Prostate gland (tissue), 2 donors: ENCODE measurements at places on chromosomes 13 and 19. TPM values are rescaled to one million over a fixed set of nuclear protein-coding genes. Genes with fewer than 3 reads are reported as not detected.

The POSTN gene
- total RNA-seq: 28.3 TPM

DNA sequence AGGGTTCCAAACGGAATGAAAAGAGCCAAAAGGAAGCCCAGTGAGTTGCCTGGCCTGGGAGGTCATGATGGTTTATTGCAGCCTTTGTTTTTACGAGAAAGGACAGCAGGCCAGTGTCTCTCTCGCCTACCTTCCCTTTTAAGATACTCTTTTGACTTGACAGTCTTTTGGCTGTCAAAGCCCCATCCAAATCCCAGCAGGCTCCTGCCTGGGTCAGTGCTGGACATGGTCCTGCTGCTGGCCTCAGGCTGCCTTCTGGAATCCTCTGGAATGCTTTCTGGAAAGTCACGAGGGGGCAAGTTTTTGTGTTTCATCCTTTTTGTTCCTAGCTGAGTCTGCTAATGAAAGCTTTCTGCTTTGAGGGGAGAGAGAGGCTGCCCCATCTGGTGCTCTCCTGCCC lies 444.8 kb downstream of the OLFM4 start:
- no peaks in the 10 kb centered on the region for H3K4me1 ChIP-seq
- no peaks in the 10 kb centered on the region for H3K27me3 ChIP-seq
- H3K27ac ChIP-seq: no peak overlapping the region
- no peaks in the 10 kb centered on the region for H3K36me3 ChIP-seq
- H3K4me3 ChIP-seq: no peak overlapping the region

- H3K27me3 ChIP-seq: no peaks in the 10 kb centered on the region
- H3K36me3 ChIP-seq: no peaks in the 10 kb centered on the region
- H3K4me1 ChIP-seq: no peaks in the 10 kb centered on the region
- no peak overlapping the region for H3K4me3 ChIP-seq
Measured at GRCh38 chr13:72637561-72637960, 89.9 kb downstream of the MZT1 start.

- no peaks in the 10 kb centered on the region for H3K4me1 ChIP-seq
- H3K36me3 ChIP-seq: no peaks in the 10 kb centered on the region
- no peak overlapping the region for H3K27ac ChIP-seq
- DNase-seq: no peak
- no peak overlapping the region for H3K4me3 ChIP-seq
Measured at GRCh38 chr13:96093296-96094006, 3.5 kb downstream of the HS6ST3 start.

DNA sequence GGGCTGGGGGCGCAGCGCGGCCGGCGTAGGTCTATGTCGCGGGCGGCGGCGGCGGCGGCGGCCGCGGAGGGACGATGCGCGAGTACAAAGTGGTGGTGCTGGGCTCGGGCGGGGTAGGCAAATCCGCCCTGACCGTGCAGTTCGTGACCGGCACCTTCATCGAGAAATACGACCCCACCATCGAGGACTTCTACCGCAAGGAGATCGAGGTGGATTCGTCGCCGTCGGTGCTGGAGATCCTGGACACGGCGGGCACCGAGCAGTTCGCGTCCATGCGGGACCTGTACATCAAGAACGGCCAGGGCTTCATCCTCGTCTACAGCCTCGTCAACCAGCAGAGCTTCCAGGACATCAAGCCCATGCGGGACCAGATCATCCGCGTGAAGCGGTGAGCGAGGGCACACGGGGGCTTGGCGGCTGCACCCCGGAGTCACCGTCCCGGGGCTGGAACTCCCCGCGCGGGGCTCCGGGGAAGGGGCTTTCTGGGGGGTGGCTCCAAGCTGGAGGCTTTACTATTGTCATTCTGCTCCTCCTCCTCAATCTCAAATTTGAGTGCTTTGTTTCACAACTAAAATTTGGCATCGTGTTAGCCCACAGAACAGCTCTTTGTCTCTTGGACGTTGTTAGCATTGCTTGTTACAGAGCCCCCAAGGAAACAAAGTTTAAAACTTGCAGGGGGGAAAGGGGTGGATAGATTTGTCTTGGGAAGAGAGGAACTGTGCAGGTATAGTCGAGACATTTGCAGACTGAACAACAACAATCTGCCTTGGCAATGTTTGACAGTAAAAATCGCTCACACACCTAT lies 630 bp downstream of the RAP2A start:
- peak overlapping the region; percentile 80 for H3K4me3 ChIP-seq
- DNase-seq: peak; percentile 45
- H3K36me3 ChIP-seq: no peaks in the 10 kb centered on the region
- no peaks in the 10 kb centered on the region for H3K27me3 ChIP-seq

GRCh38 chr13:86922936-86923335 lies 748.2 kb upstream of the SLITRK5 start:
- DNase-seq: no peak
- no peak overlapping the region for H3K4me3 ChIP-seq
- no peaks in the 10 kb centered on the region for H3K4me1 ChIP-seq
- no peaks in the 10 kb centered on the region for H3K27me3 ChIP-seq

DNA sequence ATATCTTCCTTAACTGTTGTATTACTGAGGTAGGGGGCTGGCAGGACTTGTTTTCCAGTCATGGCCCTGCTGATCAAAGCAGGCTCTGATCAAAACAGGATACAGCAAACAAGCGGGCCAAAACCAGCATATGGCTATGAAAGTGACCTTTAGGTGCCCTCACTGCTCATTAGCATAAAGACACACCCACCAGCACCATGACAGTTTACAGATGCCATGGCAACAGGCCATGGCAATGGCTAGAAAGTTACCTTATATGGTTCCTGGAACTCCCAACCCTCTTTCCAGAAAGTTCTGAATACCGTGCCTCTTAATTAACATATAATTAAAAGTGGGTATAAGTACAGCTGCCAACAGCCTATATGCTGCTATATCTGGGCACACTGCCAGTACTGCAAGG lies 551.4 kb upstream of the SGCG start:
- no peaks in the 10 kb centered on the region for H3K4me1 ChIP-seq
- no peaks in the 10 kb centered on the region for H3K27me3 ChIP-seq
- H3K27ac ChIP-seq: no peak overlapping the region
- DNase-seq: no peak

DNA sequence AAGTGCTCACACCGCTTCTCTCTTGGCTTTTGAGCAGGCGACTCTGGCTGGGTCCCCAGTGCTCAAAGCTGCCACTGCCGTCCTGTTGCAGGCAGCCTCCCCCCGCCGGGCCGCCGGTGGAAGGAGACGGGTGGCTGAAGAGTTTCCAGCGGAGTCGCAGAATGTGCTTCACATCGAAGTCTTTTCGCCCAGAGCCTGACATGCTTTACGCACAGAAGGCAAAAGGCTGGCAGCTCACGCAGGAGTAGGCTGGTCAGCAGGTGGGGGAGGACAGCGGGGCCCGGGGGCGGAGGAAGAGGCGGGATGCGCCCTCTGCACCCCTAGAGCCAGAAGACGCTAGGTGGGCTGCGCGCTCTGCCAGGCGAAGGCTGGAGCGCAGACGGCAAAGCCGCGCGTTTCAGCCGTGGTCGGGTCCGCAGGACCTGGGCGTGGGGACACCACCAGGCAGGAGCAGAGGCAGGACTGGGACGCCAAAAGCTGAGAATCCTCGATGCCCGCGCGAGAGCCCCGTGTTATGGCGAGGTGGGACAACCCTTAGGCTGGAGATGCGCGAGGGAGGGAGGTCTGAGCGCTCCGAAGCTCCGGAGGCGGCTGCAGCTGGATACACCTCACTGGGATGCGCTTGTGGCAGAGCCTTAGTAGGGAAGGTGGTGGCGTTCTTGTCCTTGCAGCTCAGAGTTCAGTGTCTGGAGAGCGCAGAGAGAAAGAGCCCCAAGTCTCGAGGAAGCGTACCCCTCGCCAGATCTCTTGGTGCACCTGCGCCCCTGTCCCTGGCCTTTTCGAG lies at the start of gene ATXN8OS:
ATXN8OS (plus strand) TSS at position 329 of the 784 bp plus-strand sequence.
- no peak for DNase-seq
- H3K4me1 ChIP-seq: no peaks in the 10 kb centered on the region
- H3K36me3 ChIP-seq: no peaks in the 10 kb centered on the region
- no peak within 1 kb of the TSS for H3K27ac ChIP-seq
- no peak within 1 kb of the TSS for H3K4me3 ChIP-seq

The LILRA6 gene
- total RNA-seq: not detected

DNA sequence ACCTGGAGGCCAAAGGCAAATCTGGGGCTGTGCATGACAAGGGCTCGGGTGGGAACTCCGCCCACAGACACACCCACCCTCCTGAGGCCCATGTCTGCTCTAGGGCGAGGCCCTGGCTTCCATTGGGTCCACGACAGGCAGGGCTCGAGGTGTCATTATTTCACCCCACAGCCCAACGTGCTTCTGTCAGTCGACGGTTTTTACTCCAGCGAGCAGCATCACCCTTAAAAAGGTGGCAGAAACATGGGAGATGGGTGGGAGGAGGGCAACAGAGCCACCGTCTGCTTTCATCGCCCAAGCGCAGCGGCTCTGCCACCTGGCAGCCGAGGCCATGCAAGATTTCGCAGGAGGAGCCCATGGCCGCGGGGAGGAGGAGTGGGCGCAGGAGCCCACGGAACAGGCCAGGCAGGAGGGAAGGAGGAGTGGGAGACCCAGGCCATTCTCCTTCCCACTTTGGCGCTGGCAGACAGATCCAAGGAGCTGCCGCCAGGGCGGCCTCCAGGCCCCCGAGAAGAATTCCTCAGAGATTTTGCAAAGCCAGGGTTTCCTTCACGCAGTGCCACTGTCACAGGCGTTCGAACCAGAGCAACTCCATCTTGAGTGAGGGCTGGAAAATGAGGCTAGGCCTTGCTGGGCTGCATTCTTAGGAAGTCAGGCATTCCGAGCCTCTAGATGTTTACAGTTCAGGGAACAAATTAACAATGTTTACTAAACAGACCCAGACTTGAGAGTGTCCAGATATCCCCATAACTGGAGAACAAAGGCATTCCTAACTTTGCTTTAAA lies 49.3 kb upstream of the TUBGCP3 start:
- DNase-seq: no peak
- no peaks in the 10 kb centered on the region for H3K36me3 ChIP-seq
- H3K4me1 ChIP-seq: no peaks in the 10 kb centered on the region
- H3K4me3 ChIP-seq: no peak overlapping the region
- no peaks in the 10 kb centered on the region for H3K27me3 ChIP-seq

The MISP3 gene
- total RNA-seq: 17.2 TPM
